ENCODE measurements at places on chromosomes 4 and X.

DNA sequence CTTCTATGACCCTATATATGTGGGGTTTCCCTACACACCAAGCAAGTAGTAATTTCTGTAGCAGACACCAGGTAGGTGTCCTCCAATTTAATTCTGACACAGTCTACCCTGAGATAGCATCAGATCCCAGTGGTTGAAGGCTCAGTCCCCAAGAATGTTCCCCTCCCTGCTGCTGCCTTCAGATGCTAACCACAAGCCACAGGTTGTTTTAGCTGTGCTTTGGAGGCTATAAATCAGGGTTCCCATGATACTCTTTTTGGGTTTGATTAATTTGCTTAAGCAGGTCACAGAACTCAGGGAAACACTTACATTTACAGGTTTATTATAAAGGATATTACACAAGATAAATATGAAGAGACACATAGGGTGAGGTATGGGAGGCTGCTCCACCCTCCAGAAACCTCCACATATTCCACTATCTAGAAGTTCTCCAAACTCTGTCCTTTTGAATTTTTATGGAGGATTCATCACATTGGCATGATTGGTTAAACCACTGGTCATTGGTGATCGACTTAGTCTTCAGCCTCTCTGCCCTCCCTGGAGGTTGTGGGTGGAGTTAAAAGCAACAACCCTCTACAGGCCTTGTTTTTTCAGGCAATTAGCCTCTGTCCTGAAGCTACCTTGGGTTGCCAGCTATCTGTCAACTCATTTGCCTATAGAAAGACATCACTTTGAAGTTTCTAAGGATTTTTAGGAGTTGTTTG is 50.8 kb downstream of the GRIA2 start:
- DNase-seq: no peak

DNA sequence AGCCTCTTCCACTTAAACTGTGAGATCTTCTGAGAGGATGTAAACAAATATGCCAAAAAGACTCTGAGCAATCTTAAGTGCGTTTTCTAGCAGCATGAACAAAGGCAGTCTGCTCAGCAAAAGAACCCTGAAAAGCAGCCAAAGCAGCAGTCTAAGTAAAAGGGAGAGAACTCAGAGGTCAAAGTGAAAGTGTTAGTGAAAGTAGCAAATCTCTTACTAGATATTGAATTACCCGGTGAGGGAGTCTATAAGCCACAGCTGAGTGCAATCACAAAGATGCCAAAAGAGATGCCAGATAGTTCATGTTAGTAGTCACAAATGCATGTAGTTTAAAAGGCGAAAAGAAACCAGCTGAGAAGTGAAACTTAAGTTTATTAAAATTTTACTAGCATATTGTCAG is 7.9 kb upstream of the GNRHR start:
- DNase-seq: no peak

GRCh38 chr4:11426003-11426402 is 2.7 kb downstream of the HS3ST1 start:
- no peak for DNase-seq

DNA sequence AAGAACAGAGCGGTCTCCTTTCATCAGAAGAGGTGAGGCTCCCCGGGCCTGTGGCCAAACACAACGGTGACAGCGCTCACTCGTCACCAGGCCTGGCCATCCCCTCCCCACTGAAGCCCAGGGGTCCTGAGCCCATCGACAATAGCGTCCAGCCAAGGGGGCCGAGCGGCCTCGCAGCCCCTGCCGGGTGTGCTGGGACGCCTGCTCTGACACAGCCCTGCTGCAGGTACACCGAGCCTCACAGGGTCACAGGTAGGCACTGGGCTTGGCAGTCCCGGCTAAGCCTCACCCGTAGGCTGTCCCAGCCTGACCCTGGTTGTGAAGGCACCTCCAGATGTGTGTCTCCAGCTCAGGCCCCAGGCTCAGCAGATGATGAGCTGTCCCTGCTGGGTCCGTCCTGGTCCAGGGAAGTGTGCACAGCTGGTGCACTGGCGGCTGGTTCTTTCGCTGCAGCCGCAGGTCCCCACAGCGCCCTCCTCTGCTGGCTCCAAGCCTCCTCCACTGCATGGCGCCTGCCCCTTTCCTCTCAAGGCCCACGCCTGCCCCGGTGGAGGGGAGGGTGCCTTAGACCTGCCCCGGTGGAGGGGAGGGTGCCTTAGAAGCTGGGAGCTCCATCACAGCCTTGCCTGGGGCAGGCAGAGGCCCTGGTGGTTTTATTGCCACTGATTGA is 21.5 kb downstream of the UVSSA start:
- peak; percentile 13 for DNase-seq

DNA sequence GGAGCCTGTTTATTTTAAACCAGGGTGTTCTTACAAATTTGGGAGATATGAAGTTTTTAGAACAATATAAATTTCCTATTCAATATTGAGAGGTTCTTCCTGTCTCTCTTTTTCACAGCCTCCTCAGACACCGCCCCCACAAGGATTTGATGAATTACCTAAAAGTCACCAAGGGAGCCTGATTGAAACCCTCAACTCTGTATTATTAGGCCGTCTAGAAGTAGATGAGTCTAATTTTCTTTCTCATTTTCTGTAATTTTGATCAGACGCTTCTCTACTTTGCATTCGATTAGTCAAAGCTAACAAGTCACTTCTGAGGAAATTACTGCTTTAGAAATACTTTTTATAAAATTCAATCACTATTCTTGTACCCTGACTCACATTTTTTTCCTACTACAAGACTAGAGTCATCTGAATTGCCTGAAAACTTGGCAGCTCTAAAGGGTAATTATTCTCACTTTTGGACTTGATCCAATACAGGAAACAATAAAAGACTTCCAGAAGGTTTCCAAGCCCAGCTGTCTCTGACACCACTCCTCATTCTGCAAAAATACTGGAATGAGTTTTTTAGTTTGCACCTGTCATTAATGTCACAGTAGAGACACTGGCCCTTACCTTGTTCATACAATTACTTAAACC is 111.2 kb downstream of the ELOVL6 start:
- DNase-seq: no peak

- DNase-seq: no peak
These were observed 83.9 kb upstream of the SORBS2 start for GRCh38 chr4:185895866-185896265.

GRCh38 chrX:31333165-31333831 is 261.5 kb upstream of the FTHL17 start:
- DNase-seq: no peak

DNA sequence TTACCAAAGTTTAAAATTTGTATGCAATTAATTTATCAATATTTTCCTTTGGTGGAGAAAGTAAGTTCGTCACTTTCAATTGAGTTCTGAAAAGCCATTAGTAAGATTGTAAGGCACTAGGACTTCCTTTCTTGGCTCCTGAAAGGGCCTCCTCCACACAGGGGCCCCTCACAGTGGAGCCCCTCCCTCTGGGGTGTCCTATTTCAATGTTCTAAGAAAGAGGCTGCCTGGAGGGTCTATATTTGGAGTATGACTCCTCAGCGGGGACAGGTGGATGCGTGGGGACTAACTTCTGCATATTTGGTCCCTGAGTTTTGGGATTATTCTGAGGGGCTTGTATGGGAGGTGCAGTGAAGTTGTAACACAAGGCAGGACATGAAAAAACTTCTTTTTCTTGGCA is 1.6 kb upstream of the ARMCX4 start:
- DNase-seq: no peak

GRCh38 chrX:45783002-45783401 is 582.3 kb upstream of the DIPK2B start:
- DNase-seq: no peak

DNA sequence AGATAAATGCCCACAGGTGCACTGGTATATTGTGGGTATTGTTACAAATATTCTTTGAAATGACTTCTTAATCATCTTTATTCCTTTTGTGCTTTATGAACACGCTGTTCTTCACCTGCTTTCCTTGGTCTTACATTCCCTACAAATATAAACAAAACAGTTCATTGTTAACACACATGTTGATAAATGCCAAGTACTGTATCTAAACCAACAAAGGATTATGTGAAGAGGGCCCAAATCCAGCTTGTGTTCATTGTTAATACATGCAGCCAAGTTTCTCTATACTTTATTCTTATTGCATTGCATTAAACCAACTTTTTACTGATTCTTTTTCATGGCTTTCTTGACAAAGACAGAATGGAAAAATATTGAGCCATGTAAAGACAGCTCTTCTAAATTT is 42.8 kb downstream of the AREG start:
- no peak for DNase-seq

DNA sequence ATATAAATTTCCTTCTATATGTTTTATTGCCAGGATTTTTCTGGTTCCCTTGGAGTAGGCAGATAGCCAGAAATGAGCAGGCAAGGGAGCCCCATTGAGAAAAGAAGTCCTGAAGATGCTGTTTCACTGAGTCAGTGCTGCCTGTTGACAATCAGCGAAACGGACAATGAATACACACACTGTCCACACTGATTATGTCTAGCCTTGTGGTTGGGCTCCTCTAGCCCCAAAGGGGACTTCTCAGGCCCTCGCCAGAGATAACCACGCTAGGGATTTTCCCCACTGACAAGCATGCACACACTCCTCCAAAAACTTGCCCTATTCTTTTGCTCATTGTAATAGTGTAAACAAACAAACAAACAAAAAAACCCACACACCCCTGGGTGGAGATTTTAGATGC is 369.3 kb downstream of the DMD start:
- no peak for DNase-seq

- DNase-seq: peak; percentile 40
These were observed 81.9 kb upstream of the QRFPR start for GRCh38 chr4:121462660-121463261.

GRCh38 chrX:123121241-123121640 is 62.8 kb upstream of the GRIA3 start:
- DNase-seq: no peak
